ENCODE measurements at places on chromosomes 7 and 10. TPM values are rescaled to one million over a fixed set of nuclear protein-coding genes. Genes with fewer than 3 reads are reported as not detected.

GRCh38 chr10:104899779-104900178 is 258.7 kb downstream of the SORCS3 start:
- no peak for DNase-seq

DNA sequence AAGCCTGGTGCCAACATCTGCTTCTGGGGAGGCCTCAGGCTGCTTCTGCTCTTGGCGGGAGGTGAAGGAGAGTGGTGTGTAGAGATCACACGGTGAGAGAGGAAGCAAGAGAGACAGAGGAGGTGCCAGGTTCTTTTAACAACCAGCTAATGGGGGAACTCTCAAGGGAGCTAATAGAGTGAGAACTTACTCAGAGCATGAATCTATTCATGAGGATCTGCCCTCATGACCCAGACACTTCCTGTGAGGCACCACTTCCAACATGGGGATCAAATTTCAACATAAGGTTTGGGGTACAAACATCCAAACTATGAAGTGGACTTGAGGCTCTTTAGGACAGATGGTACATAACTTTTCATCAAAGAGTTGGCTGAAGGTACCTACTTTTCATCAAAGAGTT is 5.1 kb upstream of the ZNF32 start:
- DNase-seq: no peak

DNA sequence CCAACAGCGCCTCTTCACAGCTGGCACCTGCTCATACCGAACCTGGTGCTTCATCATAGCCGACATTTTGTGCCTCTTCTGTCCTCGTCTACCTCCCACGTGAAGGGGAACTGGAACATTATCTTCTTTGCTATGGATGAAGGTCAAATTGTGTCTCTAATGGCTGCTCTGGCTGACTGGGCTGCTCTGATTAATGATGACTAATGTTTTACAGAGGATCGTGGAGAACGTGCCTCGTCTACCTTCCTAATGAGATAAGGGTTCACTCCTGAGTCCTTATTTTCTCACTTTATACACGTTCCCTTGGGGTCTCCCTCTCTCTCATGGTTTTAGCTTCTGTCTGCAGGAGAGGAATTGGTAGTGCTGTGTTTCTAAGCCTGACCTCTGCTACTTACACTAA is 420.3 kb downstream of the PHTF2 start:
- DNase-seq: no peak

DNA sequence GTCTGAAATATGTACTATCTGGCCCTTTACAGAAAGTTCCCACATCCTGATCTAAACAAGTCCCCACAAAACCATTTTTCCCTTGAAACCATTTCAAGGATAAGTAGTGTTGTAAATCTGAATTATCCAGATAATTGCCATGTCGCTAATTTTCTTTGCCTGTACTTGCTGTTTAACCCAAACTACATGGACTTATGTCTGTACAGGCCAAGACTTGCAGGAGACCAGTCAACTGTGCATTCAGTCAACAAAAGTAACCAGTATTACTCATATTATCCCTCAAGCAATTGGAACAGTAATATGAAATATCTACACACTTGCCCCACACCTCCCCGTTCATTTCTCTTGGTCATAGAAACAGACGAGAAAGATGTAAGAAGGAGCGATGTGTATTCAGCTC is 347.8 kb upstream of the NFE2L3 start:
- no peak for DNase-seq

The CALML3 gene
- total RNA-seq: not detected

DNA sequence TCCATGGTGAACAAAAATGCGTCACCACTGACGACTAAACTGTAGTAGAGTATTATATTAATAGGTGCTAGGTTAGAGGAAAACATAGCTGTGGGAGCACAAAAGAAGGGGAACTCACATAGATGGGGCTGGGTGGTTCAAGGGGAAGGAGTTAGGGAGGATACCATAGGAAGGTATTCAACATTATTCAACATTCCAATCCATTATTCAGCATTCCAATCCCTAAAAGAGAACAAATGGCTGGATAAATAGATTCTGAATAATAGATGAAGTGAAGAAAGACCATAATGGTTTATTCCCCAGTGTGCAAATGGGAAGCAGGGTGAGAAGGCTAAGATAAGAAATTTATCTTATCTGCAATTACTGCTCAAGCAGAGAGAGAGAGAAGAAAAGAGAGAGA is 61.4 kb downstream of the AASS start:
- no peak for DNase-seq

GRCh38 chr10:91002656-91003055 is 81.8 kb upstream of the ANKRD1 start:
- no peak for DNase-seq

DNA sequence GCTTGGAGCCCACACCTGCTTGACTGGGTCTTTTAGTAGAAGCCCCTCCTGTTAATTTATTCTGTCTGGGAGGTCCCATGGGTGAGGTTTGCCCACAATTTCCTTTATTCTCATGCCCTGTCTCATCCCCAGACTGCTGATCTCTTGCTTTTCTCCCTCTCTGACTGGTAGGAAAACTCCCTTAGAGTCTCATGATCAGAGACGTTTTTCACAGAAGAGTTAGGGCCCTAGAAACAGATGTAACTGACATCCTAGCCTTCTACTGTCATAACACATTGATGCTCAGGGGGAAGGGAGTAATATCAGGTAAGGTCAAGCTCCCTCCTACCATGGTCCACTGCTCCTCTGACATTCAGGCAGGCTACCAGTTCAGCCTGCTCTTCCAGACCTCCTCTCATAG is 43.7 kb upstream of the WASL start:
- DNase-seq: no peak

The CYP2C9 gene
- total RNA-seq: 0.29 TPM

DNA sequence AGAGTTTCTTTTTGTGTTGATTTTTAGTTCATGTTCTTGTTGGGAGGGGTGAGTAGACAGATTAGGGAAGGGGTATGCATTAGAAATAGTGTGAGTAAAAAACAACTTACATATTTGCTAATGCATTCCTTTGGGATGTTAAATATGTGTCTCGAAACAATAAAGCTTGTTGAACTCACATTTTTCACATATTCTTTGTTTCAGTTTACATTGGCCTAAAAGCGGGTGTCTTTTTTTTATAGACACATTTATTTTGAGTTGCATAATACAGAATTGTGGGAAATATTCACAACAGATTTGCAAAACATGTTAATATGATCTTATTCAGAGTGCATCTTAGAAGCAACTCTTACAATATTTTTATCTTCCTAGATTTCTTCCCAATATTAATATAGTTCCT is 337.5 kb upstream of the CNTNAP2 start:
- DNase-seq: no peak

GRCh38 chr10:49269523-49269922 is 29.4 kb upstream of the C10orf71 start:
- DNase-seq: no peak

DNA sequence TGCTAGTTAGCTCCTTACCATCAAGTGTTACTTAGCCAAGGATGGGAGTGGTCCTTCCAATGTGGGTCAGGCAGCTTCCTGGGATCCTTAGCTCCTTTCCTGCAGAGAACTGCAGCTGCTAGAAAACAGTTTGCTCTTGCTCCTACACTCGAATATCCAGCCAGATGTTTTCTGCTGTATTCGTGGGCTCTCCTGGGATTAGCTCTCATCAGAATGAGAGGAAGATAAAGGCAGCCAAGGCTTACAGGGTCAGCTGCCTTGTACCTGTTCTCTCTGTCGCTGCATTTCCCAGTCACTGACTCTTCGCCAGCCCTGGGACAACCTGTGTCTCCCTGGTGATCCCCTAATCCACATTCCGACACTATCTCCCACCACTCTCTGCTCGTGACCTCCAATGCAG is 29.0 kb downstream of the NEUROD6 start:
- no peak for DNase-seq

The SH2D4B gene
- total RNA-seq: 0.10 TPM

DNA sequence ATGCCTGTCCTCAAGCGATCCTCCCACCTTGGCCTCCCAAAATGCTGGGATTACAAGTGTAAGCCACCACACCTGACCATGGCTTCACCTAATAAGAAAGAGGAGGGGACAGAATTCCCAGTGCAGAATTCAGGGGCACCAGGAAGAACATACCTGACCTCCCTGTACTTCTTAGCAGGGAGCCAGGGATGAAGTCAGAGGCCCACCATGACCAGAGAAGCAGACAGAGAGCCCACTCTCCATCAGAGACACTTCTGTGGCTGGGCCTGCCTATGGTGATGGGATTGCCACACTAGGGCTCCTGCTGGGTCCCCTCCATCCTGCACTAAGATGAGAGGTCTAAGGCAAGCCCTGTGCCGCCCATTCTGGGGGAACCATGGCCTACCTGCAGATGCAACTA is 157.4 kb upstream of the LYZL2 start:
- no peak for DNase-seq

GRCh38 chr7:64868499-64868898 is 34.6 kb upstream of the ZNF273 start:
- DNase-seq: no peak

The TLX1 gene
- not detected for total RNA-seq

- DNase-seq: no peak
Measured at GRCh38 chr10:9762966-9763656, 1254.6 kb upstream of the CELF2 start.

GRCh38 chr7:156612930-156613329 is 27.6 kb upstream of the RNF32 start:
- no peak for DNase-seq

- no peak for DNase-seq
Measured at GRCh38 chr7:128093614-128094570, 62.7 kb upstream of the LRRC4 start.

DNA sequence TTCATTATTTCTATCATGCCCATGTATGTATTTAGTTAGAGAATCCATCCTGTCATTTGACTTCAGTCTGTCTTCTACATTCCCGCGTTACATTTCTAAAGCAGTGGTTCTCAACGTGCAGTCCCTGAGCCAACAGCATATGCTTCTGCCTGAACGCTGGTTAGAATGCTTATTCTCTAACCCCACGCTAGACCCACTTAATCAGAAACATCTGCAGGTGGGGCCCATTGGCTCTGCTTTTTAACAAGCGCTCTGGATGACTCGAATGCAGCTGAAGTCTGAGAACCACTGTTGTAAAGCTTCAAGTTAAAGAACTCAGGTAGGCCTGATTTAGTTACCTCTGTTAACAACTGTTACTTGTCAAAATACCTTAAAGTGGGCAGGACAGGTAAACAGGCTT is 38.2 kb downstream of the NEUROD6 start:
- no peak for DNase-seq

DNA sequence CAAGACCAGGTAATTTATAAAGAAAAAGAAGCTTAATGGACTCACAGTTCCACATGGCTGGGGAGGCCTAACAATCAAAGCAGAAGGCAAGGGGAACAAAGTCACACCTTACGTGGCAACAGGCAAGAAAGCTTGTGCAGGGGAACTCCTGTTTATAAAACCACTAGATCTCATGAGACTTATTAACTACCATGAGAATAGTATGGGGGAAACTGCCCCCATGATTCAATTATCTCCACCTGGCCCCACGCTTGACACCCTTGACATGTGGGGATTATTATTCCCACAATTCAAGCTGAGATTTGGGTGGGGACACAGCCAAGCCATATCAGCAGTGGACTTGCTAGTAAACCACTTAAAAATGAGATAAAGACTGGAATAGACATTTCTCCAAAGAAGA is 451.7 kb downstream of the DNAJB9 start:
- no peak for DNase-seq
